ENCODE measurements at places on chromosomes 5 and 9.
A peak's percentile ranks its signal among the peaks of the same experiment; 100 is the strongest.

GRCh38 chr9:3960661-3961144, 339.2 kb downstream of the GLIS3 start:
- no peak for DNase-seq

DNA sequence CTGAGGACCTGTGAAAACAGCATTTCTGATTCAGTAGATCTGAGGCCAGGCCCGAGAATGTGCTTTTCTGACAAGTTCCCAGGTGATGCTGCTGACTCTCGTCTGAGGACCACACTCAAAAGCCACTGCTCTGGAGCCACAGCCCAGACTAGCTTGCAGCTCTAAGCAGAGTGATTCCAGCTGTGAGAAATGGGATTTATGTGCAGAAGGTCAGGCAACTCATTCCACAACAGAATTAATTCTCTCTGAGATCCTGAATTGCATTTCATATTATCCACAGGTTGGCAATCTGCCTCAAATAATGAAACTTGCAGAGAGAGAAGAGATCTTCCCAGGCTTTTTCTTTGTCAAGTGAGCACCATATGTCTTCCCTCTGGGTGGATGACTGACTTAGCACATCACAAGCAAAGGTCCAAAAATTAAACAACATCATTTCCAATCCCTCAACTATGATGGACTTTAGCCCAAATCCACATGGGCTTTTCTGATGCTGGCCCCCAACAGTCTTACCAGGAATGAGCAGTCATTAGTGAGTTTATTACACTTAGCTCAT, 140.2 kb downstream of the ALDH1A1 start:
- DNase-seq: no peak

- no peak for DNase-seq
Measured at GRCh38 chr9:83061990-83062650, 822 bp downstream of the RASEF start.

DNA sequence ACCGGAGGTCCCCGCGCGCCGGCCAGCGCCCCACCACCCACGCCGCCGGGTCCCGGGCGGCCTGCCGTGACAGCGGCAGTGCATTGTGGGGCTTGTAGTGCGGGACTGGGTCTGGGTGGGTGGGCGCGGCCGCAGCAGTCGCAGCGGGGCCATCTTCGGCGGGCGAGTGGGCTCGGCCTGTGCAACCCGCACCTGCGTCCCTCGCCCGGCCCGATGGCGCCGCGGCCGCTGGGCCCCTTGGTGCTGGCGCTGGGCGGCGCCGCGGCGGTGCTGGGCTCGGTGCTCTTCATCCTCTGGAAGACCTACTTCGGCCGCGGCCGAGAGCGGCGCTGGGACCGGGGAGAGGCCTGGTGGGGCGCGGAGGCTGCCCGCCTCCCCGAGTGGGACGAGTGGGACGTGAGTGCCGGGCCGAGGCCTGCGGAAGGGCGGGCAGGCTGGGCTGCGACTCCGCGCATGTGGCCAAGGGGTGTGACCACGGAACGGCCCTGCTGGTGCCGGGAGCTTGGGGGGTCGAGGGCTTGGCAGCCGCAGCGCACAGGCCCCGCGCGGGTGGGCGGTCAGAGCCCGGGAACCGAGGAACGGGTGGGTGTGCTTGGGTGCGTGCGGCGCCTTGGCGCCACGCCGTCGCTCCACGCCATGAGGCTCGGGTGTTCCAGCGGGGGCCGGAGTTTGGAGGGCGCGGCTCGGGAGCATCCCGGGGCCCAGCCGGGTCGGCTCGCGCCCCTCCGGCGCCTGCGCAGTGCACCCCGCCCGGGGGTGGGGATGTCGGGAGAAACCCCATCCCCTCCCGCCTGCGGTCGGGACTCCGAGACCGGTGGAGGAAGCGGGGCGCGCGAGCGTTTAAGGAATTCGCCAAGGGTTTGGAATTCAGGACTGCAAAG, at the start of gene ARL10:
ARL10 (plus strand) TSS at position 137 of the 881 bp plus-strand sequence; CDS start at position 214, 77 bp downstream.
- DNase-seq: peak; percentile 49

DNA sequence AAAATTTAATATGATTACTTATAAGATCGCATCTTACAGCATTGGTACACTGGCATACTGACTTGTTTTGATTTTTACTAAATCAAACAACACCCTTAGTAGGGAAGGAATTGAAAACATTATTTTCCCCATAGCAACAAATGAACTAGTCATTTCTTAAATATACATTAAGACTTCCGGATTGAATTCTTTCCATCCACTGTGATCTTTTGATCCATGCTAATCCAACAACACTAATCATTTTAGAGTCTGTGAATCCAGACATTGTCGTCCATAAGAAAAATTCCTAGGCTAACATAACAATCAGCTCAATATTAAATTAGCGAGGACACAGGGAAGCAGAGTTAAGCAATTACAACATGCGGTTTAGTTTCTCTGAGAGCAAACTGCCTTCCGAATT, 21.6 kb upstream of the ERAP1 start:
- no peak for DNase-seq

DNA sequence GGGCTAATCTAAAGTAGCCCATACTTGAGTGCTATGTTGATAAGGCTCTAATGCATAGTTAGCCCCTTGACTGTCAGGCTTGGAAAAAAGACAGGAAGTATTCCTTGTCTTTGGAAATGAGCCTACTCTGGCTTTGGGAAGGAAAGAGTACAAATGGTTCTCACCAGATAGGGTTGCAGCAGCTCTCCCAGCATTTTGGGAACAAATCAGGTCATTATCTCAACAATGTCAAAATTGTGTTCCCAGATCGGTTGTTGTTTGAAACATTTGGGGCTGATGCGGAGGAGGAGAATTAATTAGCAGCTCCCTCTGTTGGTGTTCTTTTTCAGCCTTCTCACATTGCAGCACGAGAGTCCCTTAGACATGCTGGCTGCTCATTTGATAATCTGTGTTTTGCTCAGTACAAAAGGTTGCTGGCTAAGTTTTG, 294.7 kb upstream of the DMRT1 start:
- DNase-seq: no peak

- no peak for DNase-seq
Measured at GRCh38 chr9:93094658-93095204, 1.3 kb upstream of the CARD19 start.

- DNase-seq: no peak
Measured at GRCh38 chr9:99369327-99369722, 147.2 kb downstream of the SEC61B start.

GRCh38 chr5:109167586-109167985, 242.2 kb downstream of the PJA2 start:
- no peak for DNase-seq

DNA sequence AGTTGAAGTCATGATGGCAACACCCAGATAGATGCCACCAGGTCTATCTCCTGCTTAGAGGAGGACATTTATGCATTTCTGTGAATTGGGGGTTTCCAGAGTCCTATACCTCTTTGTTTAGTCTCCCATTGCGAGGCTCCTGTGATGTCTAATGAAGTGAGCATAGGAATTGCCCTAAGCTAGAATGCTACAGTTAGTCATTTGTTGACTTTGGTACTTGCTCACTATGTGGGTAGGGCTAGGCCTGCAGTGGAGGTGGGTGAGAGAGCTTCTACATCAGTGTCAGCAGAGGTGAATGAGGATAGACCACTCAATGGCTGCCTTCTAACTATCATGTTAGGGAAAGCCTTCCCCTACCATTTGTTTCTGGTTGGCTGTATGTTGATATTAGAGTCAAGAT, 173.3 kb upstream of the POC5 start:
- no peak for DNase-seq

DNA sequence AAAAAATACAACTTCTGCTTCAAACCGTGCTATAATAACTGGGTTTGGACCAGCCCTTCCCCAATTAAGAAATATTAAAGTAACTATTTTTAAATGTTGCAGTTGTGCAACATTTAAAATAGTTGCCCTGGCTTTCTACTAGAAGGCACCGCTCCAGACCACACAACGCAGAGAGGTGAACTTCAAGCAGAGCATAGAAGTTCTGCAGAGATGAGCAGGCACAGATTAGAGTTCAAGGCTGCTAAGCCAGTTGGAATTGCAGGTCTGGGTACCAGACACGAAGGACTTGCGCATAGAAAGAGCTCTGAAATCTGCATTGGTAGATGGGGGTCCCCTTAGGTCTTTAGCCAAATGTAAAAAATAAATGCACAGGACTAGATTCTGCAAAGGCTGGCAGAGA, 58.7 kb upstream of the GALNT10 start:
- no peak for DNase-seq

DNA sequence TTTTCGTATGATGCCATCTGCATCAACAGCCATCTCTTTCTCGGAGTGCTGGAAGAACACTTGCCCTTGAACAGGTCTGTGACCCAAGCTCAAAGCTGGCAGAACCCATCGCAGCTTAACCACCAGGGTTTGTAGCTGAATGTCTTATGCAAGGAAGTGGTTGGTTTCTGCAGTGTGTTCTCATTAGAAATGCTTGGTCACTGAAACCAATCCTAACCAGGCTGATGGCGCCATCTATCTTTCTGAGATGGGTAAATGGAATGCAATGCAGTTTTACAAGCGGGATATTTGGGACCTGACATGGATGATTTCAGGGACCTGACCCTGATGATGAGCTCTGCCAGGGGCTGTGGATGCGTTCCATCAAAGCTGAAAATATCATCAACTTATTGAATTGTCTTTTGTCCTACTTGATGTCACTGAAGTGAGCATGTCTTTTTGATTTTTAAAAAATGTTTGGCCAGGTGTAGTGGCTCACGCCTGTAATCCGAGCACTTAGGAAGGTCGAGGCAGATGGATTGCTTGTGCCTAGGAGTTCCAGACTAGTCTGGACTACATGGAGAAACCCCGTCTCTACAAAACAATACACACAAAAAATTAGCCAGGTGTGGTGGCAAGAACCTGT, 28.7 kb downstream of the DMRT3 start:
- peak; percentile 55 for DNase-seq

DNA sequence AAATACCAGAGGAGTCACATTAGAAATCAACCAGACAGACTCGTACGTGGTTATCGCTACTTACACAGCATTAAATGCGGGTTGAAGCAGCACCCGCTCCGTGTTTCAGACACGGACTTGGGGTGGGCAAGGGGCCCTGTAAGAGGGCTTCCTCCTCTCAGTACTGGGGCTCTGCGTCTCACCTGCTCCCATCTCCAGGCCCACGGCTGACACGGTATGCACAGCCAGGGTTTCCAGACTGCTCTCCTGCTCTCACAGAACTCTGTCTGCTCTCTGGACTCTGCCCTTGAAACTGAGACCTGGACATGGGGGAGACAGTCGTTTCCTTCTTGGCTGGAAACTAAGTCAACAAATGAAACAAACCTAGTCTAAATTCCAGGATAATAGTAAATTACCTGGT, 24.7 kb upstream of the RASGEF1C start:
- no peak for DNase-seq

GRCh38 chr9:92032891-92033290, 82.3 kb downstream of the SPTLC1 start:
- no peak for DNase-seq

DNA sequence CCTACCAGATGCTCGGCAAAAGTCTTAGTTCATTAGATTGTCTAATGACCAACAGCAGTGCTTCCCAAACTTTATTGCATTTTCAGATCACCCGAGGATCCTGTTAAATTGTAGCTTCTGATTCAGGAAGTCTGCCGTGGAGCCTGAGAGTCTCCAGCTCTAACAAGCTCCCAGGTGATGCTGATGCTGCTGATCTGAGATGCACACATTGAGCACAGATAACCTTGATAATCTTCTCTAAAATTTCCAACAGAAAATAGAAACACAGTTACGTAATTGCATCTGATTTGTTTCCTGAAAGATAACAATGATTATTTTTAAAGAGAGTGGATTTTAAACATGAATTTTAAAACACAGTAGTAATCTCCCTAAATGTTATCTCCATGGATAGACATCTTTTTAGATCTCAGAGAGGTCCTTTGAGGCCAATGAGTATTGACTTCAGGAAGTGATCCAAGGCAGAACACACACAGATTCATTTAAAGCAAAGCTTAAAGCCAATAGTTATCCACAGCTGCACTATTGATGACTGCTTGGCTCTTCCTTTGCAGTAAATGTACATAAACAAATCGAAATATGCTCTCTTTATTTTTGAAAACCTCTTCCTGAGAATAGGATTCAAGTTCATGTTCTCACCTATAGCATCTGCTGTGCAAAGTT, 122.8 kb upstream of the TNPO1 start:
- no peak for DNase-seq

GRCh38 chr9:75889977-75890471, 449 bp upstream of the PCSK5 start:
- no peak for DNase-seq

GRCh38 chr5:91049800-91050199, 333.3 kb downstream of the ARRDC3 start:
- no peak for DNase-seq

GRCh38 chr5:79834754-79835714, 145.4 kb downstream of the CMYA5 start:
- no peak for DNase-seq

DNA sequence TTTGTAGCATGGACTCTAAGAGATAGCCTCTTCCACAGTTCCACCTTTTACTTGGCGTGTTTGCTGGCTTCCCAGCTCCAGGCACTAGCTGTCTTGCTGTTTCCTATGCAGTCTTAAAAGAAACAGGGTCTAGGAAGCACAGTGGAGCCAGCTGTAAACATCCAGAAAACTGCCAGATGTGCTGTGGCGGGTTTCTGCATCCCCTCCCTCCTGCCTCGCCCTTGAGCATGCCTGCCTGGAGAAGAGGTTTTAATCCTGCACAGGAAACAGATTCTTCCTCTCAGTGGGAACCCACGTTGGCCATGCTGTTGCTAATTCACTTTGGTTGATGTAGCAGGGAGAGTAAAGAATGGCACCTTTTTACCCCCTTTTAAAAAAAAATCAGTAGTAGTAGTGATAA, 121.3 kb downstream of the RPS23 start:
- no peak for DNase-seq

GRCh38 chr5:85278193-85278592, 893.5 kb upstream of the EDIL3 start:
- DNase-seq: peak; percentile 42

DNA sequence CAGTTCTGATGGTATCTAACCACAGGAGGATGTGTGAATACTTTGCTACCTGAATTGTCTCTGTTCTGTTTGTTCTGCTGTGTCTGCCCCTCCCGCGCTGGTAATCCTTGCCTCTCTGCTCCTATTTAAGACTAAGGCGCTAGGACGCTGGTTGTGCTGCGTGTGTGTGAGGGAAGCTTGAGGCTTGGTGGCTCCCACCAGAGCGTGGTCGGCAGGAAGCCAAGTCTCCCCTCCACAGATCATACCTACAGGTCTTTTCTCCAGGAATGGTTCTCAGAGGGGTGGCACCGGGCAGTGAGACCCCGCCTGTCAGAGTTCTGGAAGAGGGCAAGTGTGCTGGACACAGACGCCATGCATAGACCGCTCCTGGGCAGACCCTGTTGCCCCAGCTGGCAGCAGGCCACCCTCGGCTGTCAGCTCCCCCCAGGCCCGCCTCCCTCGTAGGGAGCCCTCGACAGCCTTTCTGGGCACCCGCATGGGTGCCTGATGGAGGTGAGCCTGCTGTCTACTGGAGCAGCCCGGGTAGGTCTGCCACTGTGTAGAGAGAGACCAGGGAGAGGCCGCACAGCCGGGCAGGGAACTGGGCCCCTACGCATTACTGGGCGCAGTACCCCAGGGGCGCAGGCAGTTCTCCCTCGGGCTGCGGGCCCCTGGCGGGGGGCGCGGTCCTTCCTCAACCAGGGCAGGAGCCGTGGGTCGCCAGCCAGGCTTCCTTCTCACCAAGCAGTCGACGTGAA, 53.4 kb upstream of the ROR2 start:
- no peak for DNase-seq
